ENCODE measurements at places on chromosomes 5 and 9. TPM values are rescaled to one million over a fixed set of nuclear protein-coding genes. Genes with fewer than 3 reads are reported as not detected.

The PCDHA9 gene
- total RNA-seq, result not detected

The KIF3A gene
- total RNA-seq, result 9.3 TPM

The RASGRF2 gene
- 0.19 TPM for total RNA-seq

The PRR16 gene
- not detected for total RNA-seq

The PDZD2 gene
- 0.13 TPM for total RNA-seq

The TSSK1B gene
- total RNA-seq, result not detected

The PLAC8L1 gene
- not detected for total RNA-seq

The FBN2 gene
- 0.10 TPM for total RNA-seq

The SAXO1 gene
- total RNA-seq, result not detected

The NRARP gene
- total RNA-seq, result 9.2 TPM

The SPINK7 gene
- not detected for total RNA-seq

The RPS14 gene
- 3,514 TPM for total RNA-seq

The HTR1A gene
- not detected for total RNA-seq

The FAM163B gene
- total RNA-seq, result not detected

The ST6GALNAC6 gene
- 21.1 TPM for total RNA-seq

The FGFR4 gene
- 0.77 TPM for total RNA-seq

The RNF183 gene
- not detected for total RNA-seq

The AJM1 gene
- 2.5 TPM for total RNA-seq

The SH3GL2 gene
- not detected for total RNA-seq

The IL33 gene
- total RNA-seq, result not detected

The HRCT1 gene
- not detected for total RNA-seq

The PPP6C gene
- 41.2 TPM for total RNA-seq

The OTP gene
- 8.4 TPM for total RNA-seq

The QRFP gene
- total RNA-seq, result not detected

The PRLR gene
- total RNA-seq, result 0.88 TPM

The ADRA1B gene
- total RNA-seq, result not detected

The NUTM2F gene
- not detected for total RNA-seq

The SLC45A2 gene
- not detected for total RNA-seq

The C7 gene
- total RNA-seq, result 0.90 TPM

The SPINK6 gene
- total RNA-seq, result not detected

The SEMA5A gene
- total RNA-seq, result 0.28 TPM

The ERCC8 gene
- total RNA-seq, result 11.9 TPM

The S1PR3 gene
- 0.18 TPM for total RNA-seq

The SPINK5 gene
- not detected for total RNA-seq

The PCDHGC4 gene
- 1.1 TPM for total RNA-seq

The ZNF300 gene
- 0.08 TPM for total RNA-seq

The SH3RF2 gene
- total RNA-seq, result 0.19 TPM

The TXNDC8 gene
- not detected for total RNA-seq

The SUSD1 gene
- total RNA-seq, result 17.3 TPM

The WDR38 gene
- total RNA-seq, result not detected

The PCDHGA8 gene
- not detected for total RNA-seq

The SLC6A19 gene
- total RNA-seq, result not detected

The PCDHGA3 gene
- total RNA-seq, result 0.08 TPM

The PLPP7 gene
- total RNA-seq, result 0.72 TPM

The HK3 gene
- total RNA-seq, result 0.13 TPM

The ZNF366 gene
- 0.18 TPM for total RNA-seq

The CARTPT gene
- not detected for total RNA-seq

The GARIN3 gene
- not detected for total RNA-seq

The AQP3 gene
- total RNA-seq, result 3.4 TPM

The NDFIP1 gene
- 1.4 TPM for total RNA-seq

The C5orf34 gene
- 6.1 TPM for total RNA-seq

The PTTG1 gene
- total RNA-seq, result 154 TPM

The GCNT4 gene
- total RNA-seq, result not detected

The STKLD1 gene
- 0.35 TPM for total RNA-seq

The HAVCR2 gene
- 5.2 TPM for total RNA-seq

The SLC24A2 gene
- not detected for total RNA-seq
